ENCODE measurements at places on chromosomes 4 and X.

DNA sequence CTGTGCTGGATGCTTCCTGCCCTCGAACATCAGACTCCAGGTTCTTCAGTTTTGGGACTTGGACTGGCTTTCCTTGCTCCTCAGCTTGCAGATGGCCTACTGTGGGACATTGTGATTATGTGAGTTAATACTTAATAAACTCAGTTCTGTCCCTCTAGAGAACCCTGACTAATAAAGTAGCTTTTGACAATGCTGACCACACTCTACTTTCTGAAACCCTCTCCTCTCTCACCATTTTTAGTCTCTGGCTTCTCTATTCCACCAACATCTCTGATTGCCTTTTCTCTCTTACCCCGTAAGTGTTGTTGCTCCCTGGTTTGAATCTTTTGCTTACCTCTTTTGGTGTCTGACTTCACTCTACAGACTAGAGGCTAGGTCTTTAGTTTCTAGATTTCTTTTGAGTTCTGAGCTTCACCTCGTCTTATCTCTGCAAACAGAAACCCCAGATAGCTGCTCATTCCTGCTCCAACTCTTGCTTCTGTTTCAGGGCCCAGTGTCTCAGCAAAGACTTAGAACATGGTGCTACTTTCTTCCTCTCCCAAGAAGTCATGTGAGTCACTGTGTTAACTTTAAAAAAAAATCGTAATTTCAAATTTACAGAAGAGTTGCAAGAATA lies 11.4 kb downstream of the TMSB4X start:
- no peak for DNase-seq

DNA sequence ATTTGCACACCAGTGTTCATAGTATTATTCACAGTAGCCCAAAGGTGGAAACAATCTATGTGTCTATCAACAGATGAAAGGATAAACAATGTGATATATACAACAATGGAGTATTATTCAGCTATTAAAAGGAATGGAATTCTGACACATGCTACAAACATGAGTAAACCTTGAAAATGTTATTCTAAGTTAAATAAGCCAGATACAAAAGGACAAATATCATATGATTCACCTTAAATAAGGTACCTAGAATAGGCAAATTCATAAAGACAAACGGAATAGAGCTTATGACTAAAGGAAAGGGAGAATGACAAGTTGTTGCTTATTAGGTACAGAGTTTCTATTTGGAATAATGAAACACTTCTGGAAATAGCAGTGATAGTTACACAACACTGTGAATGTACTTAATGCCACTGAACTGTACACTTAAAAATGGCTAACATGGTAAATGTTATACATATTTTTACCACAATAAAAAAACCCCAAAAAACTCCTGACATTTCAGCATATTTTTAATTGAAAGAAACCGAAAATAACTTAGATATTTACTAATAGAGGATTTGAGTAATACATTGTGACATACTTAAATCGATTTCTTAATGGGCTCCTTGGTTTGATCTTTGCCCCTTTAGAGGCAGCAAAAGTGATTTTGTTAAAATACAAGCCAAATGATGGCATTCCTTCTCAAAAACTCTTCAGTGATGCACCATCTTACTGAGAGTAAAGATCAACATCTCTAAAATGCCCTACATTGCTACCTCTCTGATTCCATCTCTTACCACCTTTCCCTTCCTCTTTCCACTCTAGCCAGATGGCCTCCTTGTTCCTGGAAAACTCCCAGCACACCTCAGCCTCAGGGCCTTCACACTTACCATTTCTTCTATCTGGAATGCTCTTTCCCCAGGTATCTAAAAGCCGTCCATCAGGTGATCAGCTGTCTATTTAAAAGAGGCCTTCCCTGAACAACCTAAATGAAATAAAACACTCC lies 8.6 kb upstream of the CYP2U1 start:
- DNase-seq = no peak

DNA sequence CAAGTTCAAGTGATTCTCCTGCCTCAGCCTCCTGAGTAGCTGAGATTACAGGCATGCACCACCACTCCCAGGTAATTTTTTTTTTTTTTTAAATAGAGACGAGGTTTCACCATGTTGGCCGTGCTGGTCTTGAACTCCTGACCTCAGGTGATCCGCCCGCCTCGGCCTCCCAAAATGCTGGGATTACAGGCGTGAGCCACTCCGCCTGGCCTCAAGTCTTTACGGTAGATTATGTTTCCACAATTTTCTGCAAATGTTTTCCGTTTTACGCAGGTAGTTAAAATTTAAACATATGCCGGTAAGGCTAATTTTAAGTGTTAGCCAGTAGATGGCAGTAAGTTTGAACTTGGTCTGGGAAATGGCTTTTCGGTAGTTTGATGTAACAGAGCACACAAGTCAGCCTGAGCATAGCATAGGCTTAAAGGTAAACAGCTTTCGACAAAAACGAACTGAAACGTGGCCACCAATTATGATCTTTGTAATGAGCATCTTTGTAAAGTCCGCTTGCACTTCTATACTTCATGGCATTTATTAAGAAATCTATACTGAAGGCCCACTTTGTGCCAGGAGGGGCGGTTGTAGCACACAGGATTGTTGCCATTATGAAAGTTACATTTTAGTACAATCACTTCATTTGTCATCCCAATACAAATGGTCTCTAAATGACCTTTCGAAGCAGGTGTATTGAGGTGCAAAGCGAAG lies 31.1 kb downstream of the CCKAR start:
- DNase-seq = no peak

DNA sequence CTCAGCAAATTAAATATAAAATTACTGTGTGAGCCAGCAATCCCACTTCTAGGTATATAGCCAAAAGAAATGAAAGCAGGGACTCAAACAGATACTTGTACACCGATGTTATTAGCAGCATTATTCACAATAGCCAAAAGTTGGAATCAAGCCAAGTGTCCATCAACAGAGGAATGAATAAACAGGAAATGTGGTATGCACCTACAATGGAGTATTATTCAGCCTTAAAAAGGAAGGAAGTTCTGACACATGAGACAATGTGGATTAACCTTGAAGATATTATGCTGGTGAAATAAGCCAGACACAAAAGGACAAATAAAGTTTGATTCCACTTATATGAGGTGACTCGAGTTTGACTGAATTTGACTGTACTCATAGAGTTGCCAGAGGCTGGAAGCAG lies 108.3 kb upstream of the DUSP21 start:
- DNase-seq = no peak

DNA sequence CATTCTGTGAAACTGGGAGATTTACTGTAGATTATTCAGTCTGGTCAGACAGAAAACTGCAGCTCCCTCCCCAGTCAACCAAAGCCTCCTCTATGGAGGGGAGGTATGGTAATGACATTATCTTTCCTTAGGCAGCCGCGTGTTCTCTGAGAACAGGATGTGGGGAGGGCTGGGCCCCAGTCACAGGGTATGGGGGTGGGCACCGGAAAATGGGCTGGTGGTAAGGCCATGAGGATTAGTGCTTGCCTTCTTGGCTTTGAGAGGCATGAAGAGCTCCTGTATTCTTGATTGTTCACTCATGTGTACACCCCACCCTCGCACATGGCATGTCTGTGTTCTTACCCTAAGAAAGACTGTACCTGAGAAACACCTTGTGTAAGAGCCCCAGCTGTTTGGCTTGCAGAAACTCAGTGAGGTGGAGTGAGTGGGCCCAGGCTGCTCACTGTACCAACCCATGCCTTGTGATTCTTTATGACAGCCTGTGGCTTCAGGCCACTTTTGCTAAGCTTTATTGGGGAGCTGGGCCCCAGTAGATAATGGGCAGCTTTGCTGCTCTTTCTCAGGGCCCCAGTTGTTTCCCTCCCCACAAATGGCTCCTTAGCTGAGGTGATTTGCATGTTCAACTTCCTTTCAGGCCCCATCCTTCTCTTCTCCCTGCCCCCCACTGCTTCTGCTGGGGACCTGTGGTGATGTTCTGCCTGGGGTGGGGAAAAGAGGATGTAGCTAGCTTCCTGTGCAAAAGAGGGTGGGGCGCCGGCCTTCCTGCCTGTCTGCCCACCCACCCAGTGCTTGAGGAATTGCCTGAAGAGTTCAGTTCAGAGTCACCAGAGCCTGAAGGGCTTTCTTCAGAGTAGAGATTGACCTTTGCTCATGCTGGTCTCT lies 30.7 kb downstream of the MSN start:
- DNase-seq = peak; percentile 39

DNA sequence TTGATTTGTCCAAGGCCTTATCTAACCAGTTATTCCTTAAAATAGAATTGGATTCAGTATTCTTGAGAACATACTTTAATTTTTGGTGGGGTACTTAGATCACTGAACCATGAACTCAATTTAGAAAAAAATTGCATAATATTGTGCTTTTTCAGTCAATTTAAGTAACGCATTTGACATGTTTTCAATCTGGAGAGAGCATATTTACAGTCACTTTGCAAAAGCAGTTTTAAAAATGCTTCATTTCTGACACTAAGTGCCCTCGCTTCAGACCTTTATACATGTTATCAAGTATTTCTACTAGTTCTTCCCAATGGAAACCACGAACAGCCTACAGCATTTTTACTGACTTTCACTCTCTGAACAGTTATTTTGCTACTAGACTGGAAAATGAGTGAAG lies 257.1 kb upstream of the NDST4 start:
- DNase-seq = no peak

DNA sequence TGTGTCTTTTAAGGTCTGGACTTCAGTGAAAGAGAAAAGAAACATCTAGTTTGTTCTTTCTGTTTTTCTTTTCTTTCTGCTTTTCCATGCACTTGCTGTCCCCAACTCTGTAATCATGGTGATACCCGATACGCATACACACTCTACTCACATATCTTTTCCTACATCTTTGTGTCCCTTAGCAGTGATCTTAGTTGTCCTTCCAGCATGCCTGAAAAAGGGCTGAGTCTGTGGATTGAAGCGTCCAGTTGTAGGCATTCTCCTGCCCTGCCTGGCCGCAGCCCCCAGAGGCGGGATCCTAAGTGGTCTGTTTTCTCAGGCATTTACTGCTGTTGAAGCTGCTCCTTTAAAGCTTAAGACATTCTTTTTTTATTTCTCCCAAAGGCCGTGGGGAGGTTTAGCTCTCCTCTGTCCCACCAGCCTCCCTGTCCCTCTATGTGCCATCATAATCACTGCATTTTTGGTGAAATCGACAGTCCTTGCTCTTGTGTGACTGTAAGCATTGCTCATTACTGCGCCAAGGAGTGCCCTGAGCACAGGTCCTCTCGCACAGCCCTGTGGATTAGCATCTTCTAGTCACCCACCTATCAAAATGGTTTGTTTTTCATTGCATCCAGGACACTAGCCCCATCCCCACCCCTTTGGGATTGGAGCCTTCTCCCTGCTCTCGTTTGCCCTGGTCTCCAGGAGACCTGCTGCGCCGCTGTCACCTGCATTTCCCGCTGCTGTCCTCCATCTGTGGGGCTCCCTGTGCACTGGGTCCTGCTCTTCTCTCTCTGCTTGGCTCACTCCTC lies 4.4 kb downstream of the RGS12 start:
- DNase-seq = no peak

- DNase-seq = no peak
Observed at GRCh38 chr4:186628058-186628711, 72.8 kb upstream of the MTNR1A start.

GRCh38 chrX:68186552-68187262 lies 246.6 kb downstream of the OPHN1 start:
- DNase-seq = no peak

DNA sequence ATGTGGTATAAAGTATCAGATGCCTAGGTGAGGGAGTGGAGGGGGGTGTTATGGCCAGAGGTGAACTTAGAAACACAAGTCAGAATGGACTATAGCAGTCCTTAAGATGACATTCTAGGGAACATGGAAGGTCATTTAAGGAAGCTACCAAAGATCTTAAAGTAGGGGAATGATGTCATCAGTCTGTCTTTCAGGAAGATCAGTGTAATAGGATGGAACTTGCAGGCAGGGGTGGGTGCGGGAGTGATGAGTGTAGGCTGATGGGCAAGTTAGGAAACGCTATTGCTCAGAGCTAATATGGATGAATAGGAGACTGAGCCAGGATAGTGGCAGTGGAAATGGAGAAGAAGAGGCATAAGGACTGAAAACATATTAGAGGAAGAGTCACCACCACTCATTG lies 27.5 kb upstream of the CWH43 start:
- DNase-seq = no peak

DNA sequence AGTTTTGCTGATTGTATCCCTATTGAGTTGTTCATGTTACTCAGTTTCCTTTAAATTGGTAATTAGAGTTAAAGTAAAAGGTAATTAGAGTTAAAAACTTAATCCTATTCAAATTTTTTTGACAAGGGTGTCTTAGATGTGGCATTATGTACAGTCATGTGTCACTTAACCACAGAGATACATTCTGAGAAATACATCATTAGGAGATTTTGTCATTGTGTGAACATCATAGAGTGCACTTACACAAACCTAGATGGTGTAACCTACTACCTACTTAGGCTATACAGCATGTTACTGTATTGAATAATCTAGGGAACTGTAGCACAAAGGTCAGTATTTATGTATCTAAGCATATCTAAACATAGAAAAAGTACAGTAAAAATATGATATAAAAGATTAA lies 39.2 kb downstream of the BEX3 start:
- DNase-seq = no peak

- DNase-seq = no peak
Observed at GRCh38 chr4:184409502-184409901, 64.8 kb downstream of the IRF2 start.

- no peak for DNase-seq
Observed at GRCh38 chr4:121599049-121599448, 97.7 kb downstream of the ANXA5 start.

GRCh38 chrX:149539283-149540130 lies 1.3 kb upstream of the EOLA1 start:
- peak; percentile 70 for DNase-seq

DNA sequence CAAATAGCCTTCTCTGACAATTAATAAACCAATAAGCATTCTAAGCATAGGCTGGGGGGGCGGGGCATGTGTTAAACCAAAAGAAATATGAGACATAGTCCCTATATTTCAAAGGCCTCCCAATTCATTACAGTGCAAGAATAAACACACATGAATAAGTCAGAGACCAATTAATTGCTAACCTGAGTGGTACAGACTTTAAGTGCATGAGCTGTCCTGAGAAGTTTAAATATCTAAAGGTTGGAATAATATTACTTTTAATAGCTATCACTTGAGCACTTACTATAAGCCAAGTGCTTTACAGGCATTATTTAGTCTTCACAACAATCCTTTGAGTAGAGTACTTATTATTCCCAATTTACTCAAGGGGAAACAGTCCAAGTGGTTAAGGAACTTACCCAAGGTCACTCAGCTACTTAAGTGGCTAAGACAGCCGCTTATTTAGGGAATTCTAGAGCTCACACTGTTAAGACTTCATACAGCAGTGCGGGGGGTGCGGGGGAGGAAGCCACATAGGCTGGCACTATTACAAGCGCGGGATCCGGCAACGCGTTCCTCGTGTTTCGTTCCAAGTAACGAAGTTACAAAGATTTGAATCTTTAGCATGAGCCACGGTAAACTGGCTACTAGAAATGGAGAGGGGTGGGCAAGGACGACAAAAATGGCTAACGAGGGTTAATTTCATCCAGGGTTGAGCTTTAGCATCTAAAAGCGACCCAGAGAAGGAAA lies 1.4 kb downstream of the THOC2 start:
- no peak for DNase-seq

DNA sequence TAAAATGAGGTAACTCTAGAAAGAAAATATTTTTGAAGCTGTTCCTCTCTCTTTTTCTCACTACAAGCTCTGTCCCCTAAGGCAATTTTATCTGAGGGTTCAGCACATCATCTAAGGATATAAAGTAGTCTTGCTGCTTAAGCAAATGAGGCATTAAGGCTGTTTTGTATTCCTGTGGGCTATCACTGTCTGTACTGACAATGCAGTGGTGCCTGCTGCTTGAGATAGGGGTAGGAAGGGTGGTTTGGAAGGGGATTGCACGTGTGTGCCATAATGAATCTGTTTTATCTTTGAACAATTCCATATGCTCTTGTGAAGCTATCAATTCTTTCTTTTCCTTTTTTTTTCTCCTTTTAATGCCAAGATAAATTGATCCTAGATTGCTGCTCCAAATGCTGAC lies 128.0 kb upstream of the ATOH1 start:
- no peak for DNase-seq

All from stimulated activated CD4-positive, alpha-beta T cell treated with anti-CD3 and anti-CD28 coated beads, Interleukin-15, amount 100 ng/mL, for 1 hour (primary cell).